ENCODE measurements at places on chromosomes 2 and 18.

DNA sequence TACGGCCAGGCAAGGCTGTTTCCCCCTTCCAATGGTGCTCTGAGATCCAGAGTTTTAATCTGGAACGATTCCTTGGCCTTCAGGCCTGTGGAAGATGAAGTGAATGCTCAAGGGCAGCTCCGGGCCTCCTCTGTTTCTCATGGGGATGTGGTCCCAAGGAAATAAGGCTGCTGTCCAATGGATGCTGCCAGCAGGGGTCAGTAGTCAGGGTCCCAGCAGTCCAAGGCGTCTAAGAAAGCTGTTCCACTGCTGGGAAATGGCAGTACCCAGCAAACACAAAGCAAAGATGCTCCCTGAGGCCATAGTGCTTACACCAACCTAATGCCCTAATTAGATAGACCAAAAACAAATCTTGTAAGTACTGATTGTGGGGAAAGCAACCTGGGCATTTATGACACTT, 12.5 kb downstream of the NMS start:
- H3K27me3 ChIP-seq, result no peaks in the 10 kb centered on the region
- DNase-seq, result no peak
- H3K4me1 ChIP-seq, result no peaks in the 10 kb centered on the region
- no peaks in the 10 kb centered on the region for H3K36me3 ChIP-seq
- H3K4me3 ChIP-seq, result no peak overlapping the region

DNA sequence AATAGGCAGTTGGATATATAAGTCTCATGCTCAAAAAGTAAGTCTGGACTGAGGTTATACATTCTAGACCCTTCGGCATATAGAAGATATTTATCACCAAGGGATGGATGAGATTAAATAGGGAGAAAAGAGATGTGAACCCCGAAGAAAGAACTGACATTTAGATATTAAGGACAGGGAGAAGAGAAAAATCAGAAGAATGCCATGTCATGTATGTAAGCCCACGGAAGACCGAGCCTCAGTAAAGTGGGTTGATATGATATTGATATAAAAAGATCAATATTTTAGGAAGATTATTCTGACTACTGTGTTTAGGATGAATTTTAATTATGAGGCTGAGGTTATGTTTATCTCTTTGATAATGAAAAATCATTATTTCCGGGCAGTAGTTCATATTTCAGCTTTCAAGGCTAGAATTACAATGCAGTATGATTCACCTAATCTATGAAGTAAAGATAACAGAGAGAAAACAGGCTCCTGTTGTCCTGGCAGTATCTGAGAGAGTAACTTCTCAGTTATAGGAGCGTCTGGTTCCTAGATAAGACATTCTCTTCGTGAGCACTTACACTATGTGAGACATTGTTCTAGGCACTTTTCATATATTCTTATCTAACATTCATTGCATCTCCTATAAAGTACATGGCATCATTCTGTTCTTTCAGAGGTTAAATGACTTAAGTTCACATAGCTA, 83.0 kb downstream of the UBR3 start:
- H3K36me3 ChIP-seq, result no peaks in the 10 kb centered on the region
- no peak overlapping the region for H3K4me3 ChIP-seq
- H3K4me1 ChIP-seq, result no peaks in the 10 kb centered on the region
- no peak for DNase-seq

DNA sequence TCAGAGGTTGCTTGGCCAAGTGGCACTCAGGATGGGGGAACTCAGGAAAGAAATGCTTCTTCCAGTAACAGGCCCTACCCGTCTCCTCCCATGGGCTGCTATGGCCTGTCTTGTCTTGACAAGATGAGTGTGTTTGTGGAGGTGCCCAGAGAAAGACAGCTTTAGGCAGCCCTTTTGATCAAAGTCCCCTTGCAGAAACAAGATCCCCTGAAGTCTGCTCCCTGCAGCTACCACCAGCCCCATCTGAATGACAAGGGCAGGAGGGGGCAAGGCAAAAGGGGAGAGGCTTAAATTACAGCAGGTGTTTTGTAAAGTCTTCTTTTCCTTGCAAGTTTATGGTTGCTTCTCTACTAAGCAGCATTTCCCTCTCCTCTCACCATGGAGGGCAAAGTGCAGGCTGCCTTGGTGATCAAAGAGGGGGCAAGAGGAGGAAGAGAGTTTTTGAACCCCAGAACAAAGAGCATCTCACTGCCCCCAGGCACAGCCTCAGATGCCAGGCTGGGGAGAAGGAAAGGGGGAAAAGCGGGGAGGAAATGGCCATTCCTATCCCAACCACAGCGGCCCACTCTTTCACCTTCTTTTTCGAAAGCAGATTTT, 6.7 kb downstream of the EVA1A start:
- H3K36me3 ChIP-seq, result peaks cover 9% of the 10 kb centered on the region
- peaks cover 11% of the 10 kb centered on the region for H3K4me1 ChIP-seq
- H3K27ac ChIP-seq, result no peak overlapping the region
- no peaks in the 10 kb centered on the region for H3K27me3 ChIP-seq

- DNase-seq, result peak; percentile 49
- no peaks in the 10 kb centered on the region for H3K27me3 ChIP-seq
- H3K4me3 ChIP-seq, result no peak overlapping the region
These were observed 87.8 kb downstream of the KCTD1 start for GRCh38 chr18:26460449-26461091.

DNA sequence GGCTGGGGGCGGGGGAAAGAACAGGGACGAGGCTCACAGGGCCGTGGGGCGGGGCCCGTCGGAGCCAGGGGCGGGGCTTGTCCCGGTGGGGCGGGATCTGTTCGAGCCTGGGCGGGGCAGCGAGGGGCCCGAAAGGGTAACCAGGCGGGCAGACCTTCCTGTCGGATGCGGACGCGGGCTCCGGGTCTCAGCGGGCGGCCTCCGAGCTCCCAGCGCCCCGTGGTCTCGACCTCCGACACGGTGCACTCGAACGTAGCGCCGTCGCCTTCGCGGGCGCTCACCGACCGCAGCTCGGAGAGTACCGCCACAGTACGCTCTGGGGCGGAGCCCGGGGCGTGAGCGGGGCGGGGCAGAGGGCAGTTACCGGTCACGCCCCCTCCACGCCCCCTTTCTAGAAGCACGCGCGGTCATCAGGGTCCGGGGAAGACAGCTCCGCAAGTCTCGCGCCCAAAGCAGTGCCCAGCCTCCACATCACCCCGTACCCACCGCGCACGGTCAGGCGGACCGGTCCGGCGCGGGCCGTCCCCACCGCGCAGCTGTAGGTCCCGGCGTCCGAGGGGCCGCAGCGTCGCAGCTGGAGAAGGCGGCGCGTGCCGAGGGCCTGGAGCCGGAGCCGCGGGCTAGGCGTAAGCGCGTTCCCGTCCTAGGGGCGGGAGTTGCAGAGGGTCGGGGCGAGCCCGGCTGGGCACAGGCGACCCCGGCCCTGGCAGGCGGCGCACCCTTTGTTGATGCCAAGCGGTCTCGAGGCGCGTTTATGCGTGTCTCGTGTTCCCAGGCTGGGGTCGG, 8.7 kb downstream of the TMEM198 start:
- no peak overlapping the region for H3K27ac ChIP-seq
- peaks cover 19% of the 10 kb centered on the region for H3K27me3 ChIP-seq
- H3K4me1 ChIP-seq, result no peaks in the 10 kb centered on the region

DNA sequence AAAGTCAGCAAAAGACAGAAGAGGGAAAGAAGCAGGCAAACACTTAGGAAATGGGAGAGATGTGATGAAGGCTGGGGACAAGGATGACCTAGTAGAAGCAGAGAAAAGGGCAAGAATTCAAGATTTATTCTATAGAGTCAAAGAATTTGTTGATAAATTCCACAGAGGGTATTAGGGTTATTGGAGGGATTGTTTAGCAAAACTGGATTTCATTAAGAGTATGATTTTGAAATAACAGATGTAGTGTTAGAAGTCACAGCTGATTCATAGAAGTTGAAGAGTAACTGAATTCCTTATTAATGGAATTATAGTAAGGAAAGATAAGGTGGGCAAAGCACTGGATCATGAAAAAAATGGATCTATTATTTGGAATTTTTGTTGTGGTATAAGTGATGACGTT, 48.6 kb downstream of the CEP192 start:
- H3K36me3 ChIP-seq, result peaks cover 8% of the 10 kb centered on the region
- H3K4me3 ChIP-seq, result no peak overlapping the region
- no peaks in the 10 kb centered on the region for H3K4me1 ChIP-seq
- no peaks in the 10 kb centered on the region for H3K27me3 ChIP-seq
- no peak overlapping the region for H3K27ac ChIP-seq

Measured in endothelial cell of umbilical vein (primary cell).